ENCODE measurements at places on chromosomes 1 and 21.

- no peak for DNase-seq
Measured at GRCh38 chr1:39571178-39571483, 5.5 kb downstream of the PABPC4 start.

GRCh38 chr1:246785494-246786111 lies 61.4 kb downstream of the SCCPDH start:
- no peak for DNase-seq

- DNase-seq, result no peak
Measured at GRCh38 chr1:171252482-171252881, 4.2 kb downstream of the FMO1 start.

- DNase-seq, result no peak
Measured at GRCh38 chr1:63190171-63190570, 132.2 kb upstream of the FOXD3 start.

DNA sequence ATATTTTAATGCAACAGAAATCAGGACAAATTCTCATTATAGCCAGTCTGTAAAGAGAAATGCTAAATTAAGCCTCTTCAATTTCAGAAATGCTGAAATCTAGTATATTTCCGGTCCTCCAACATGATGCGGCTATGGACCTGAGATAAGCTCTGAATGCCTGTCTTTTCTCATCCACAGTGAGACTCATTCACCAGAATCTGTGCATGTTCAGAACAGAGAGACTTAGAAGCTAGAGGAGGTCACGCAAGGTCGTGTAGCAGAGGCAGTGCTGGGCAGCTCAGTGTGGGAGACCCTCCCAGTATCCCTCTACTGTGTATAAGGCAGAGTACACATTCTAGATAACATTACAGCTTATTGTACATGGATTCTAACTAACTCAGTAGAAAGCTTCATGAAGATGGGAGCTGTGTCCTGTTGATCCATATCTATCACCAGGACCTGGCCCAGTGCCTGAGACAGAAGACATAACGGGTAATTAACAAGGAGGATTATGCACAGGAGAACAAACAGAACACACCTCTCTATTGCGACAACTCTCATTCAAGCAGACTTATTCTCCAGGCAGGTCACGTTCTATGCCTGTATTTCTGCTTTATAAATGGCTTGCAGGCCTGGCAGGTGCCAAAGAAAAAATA lies 97.0 kb upstream of the COA6 start:
- DNase-seq, result no peak
